GM23248 (cell line): ENCODE measurements at places on chromosomes 4 and X.

DNA sequence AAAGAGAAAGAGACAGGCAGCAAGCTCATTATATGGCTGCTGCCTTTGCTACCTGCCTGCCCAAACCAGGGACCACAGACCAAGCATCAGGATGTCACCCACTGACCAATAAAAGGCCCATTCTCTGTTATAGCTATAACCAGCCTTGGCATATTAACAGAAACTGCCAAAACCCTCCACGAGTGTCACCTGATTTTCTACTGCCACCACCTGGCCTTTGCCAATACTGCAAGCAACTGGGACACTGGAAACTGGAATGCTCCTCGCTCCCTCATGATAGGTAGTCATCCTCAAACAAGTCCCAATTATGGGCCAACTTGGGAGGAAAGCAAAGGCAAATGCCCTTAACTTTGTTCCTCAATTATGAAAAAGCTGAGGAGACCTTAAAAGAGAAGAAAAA, 76.0 kb downstream of the SPIN4 start:
- DNase-seq = peak; percentile 52

GRCh38 chr4:173398220-173398619, 696 bp downstream of the SCRG1 start:
- DNase-seq = peak; percentile 5

DNA sequence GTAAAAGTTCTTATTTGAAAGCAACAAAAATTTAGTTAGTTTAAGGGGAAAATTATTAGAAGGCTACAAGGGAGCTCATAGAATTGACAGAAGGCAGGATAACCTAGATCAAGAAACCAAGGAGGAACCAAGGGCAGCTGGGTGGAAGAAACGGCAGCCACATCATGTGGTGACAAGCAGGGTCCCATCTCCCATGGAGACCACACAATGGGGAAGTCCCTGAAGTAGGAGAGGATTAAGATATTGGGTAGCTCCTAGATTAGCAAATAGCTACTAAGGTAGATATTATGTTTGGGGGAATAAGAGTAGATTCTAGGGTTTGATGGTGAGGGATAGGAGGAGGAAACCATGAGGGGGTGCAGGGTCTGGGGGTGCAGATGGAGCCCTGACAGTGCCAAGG, 48.0 kb upstream of the TMEM154 start:
- DNase-seq = no peak

DNA sequence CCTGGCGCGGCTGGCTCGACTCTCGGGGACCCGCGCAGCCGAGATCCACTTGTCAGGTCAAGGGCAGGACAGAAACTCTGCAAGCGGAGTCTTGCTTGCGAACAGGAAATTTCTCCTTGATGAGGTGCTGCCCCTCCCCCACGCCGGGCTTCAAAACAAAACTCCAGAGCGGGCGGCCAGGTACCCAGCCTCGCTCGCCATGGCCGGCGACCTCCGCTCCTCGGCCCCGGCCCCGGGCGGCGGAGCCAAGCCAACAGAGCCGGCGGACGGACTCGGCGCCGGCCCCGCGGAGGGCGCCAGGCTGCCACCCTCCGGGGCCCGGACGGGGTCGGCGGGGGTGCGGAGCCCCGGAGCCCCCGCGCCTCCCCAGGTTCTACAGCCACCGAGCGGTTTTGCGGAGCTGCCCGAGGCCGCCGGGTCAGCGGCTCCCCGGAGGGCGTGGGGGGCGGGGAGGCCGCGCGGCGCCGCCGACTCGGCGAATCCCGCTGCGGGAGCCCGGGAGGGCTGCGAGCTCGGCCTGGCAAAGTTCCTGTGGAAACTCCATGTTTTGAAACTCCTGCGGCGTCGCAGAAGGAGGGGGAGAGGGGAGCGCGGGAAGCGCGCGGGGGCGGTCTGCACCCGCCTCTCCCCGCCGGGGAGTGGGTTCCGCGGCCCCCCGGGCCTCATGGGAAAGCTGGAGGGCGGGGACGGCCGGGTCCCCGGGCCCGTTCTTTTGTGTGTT, 11.7 kb upstream of the BCOR start:
- DNase-seq = peak; percentile 79

DNA sequence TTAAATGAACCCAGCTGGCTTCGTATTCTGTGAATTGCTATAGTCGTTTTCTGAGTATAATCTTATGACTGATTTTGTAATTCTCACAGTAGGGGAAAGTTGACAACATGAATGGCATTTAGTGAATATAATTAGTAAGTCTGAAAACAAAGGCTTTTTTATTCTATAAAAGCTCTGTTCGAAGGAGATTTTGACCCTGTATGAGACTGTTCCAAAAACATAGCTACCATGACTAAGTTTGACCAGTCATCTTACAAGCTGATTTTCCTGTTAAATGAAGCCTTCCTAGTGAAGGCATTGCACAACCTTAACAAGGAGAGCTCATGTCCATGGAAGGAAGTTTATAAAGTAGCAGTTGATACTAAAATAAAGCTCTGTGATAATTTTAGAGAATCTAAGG, 242.3 kb downstream of the RPA4 start:
- peak; percentile 62 for DNase-seq

DNA sequence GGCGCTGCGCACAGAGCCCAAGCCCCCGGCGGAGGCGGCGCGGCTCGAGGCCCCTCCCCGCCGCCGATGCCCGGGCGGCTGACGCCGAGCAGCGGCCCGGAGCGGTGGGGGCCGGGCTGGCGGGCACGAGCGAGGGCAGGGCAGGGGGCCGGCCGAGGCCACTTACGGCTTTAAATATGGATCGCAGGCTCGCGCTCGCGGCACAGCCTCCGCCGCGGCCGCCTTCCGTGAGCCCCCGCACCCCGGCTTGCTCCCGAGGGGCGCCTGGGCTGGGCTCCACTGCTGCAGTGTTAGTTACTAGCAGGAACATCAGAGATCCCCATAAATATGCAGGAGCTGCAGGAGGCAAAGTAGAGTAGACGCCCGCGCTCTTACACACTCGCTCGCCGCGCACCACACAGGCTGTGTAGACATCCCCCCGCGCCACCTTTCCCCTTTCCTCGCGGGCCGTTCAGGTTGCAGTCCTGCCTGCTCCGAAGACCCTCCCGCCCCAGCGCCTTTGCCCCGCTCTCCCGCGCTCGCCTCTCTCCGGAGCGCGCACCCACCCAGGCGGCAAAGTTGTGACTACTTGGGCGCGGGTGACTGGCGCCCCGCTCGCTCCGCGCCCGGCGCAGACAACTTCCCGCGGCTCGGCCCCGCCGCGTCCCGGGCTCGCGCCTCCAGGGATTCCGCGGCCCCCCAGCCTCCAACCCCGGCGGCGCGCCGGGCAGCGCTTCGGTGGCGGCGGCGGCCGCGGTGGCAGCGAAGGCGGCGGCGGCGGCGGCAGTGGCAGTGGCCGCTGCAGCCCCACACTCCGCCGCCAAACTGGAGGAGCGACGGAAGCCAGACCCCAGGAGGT, 152.0 kb upstream of the SLC4A4 start:
- peak; percentile 85 for DNase-seq

GRCh38 chr4:89502581-89502980, 195.0 kb upstream of the GPRIN3 start:
- no peak for DNase-seq

- no peak for DNase-seq
Observed at GRCh38 chr4:142041788-142042187, 405.4 kb downstream of the IL15 start.

- DNase-seq = no peak
Observed at GRCh38 chrX:74318672-74319071, 14.7 kb downstream of the ZCCHC13 start.

DNA sequence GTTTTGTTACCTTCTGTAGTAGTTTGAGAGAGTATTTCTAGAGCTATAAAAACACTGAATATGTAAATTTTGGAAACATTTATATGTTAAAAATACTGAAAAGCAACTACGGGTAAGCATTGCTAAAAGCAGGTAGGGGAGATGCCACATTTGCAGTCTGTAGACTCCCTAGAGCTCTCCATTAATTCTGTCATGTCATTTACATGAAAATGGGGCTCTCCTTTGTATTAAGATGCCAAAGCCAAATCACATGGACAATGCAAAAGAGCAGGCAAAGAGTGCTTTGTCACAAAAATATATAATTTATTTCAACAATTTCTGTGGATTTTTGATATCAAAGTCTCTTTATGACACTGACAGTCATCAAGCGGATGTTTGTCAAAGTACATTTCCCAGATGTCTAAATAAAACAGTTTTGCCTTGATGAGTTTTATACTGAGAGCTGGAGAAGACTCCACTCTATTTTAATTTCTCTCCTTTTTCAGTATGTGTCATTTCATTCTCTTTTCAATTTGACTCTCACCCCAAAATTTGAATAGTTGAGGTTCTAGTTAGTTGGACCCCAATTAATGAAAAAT, 51.8 kb downstream of the LDB2 start:
- no peak for DNase-seq

DNA sequence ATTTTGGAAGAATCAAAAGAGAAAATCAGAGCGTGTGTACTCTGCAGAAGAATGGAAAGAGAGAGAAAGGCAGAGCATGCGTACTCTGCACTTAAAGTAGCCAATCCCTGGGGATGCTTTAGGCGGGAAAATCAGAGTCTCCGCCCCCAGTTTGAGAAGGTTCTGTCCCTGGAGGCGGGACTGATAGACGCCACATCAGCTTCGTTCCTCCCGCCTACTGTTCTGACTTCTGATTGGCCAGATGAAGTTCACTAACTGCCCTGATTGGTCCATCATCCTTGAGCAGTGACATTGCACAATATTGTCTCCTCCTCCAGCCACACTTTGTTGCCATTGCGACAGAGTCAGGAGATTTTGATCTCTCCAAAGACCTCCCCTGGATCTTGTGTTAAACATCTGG, 23.8 kb downstream of the SSX1 start:
- peak; percentile 16 for DNase-seq

GRCh38 chrX:40279762-40280161, 182.0 kb upstream of the BCOR start:
- DNase-seq = no peak

GRCh38 chr4:140081641-140082390, 72.2 kb downstream of the MAML3 start:
- DNase-seq = no peak

DNA sequence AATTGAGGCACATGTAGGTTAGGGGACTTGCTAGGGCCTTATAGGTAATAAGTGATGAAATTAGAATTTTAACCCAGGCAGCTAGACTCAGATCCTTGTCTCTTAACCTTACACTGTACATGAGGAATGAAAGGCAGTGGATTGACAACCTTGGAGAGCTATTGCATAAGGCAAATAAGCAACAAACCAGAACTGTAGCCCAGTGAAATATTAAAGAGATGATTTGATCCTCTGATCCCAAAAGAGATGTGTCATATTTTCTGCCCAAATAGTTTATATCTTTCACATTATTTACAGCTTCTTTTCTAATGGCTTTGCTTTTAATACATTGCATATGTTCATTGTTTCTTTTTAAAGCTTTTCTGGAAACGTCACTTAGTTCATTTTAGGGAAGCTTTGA, 252.6 kb downstream of the ANK2 start:
- peak; percentile 14 for DNase-seq

- DNase-seq = peak; percentile 39
Observed at GRCh38 chr4:52588097-52588496, 71.0 kb downstream of the USP46 start.

- DNase-seq = peak; percentile 59
Observed at GRCh38 chr4:88697141-88697540, 488 bp downstream of the NAP1L5 start.

DNA sequence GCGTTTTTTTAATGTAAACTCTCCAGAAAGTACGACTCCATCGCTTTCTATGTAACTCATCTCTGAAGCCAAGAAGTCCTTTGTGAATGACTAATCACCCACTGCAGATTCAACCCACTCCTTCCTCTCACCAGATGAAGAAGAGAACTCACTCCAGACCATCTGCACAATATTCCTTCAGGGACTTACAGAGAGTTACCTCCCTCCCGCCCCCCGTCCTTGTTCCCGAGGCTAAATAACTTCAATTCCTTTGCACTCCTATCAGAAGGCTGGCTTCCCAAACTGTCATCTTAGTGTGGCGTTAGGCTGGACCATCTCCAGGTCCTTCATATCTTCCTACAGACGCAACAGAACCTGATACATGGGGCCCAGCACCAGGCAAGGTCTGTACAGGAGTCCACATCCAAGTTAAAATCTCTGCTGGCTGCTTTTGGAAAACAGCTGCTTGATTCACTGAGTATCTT, 82.4 kb downstream of the AFAP1 start:
- DNase-seq = peak; percentile 91

DNA sequence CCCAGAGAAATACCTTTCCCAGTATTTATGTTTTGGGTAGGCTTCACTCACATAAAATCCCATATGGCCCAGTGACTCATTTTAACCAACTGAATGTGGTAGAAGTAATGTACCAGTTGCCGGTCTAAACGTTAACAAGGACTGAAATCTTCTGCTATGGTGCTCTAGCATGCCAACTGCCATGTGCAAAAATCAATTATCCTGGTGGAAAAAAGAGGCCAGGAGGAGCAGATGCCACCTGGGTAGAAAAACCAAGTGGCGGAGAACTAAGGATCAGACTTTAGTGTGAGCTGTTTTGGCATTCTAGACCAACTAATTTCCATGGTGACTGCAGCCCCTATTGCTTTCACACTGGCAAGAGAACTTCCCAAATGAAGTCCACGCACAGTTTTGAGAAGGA, 1660.7 kb upstream of the ADGRL3 start:
- DNase-seq = no peak

- DNase-seq = no peak
Observed at GRCh38 chr4:1718095-1718850, 2.9 kb downstream of the TMEM129 start.

GRCh38 chrX:6384371-6384770, 150.5 kb downstream of the VCX3A start:
- no peak for DNase-seq

DNA sequence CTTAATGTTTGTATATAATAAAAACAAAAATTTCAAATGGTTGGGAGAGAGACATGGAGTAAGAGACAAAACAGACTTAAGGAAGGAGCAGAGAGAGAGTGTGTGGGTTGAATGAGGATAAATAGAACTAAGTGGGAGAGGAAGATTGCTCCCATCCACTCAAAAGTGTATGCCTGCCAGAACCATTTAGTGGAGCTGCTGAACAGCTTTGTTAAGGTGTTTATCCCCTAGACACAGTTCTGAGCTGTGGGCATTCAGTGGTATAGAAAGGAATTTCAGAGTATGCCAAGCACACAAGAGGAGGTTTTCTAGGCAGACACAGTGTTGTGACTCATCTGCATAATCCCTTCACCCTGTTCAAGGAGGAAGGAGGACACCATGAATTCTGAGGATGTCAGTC, 508.6 kb upstream of the EPHA5 start:
- no peak for DNase-seq

- peak; percentile 43 for DNase-seq
Observed at GRCh38 chrX:111041018-111041462, 55.0 kb upstream of the PAK3 start.

GRCh38 chr4:179248821-179249220, 1806.6 kb upstream of the AGA start:
- no peak for DNase-seq

- no peak for DNase-seq
Observed at GRCh38 chr4:44668526-44668925, 9.7 kb upstream of the GUF1 start.
